ENCODE measurements at places on chromosomes 5 and 9.

DNA sequence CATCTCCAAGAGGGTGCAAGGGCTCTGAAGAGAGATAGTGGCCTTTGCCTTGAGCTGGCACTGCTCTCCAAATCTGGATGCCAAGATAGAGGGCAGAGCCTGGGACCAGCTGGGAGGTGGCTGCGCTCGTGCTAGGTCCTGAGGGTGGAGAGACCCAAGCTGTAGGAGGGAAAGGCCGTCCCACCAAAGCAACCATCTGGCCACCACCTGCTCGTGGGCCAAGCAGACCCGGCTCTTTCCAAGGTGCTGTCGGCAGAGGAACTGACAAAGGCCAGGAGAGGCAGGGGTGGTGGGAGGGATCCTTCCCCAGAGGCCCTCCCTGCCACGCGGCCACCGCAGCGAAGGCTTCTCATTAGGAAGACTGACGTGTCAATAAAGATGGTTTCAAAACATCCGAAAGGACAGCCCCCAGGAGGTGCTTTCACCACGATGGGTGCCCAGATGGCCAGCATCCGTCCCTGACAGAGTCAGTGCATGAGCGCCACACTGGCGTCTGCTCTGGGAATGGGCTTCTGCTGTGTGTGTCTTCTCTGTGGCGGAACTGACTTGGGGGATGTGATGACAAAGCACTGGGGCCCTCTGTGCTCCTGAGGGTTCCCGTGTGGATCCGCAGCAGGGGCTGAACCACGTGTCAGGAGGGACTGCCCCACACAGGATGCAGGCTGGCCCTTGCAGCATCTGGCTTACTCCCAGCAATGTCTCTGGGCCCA, 213.5 kb downstream of the FANCC start:
- DNase-seq = no peak

- DNase-seq = no peak
Measured at GRCh38 chr5:68255305-68256120, 40.0 kb downstream of the PIK3R1 start.

GRCh38 chr5:120684749-120685415, 220.8 kb downstream of the PRR16 start:
- DNase-seq = no peak

DNA sequence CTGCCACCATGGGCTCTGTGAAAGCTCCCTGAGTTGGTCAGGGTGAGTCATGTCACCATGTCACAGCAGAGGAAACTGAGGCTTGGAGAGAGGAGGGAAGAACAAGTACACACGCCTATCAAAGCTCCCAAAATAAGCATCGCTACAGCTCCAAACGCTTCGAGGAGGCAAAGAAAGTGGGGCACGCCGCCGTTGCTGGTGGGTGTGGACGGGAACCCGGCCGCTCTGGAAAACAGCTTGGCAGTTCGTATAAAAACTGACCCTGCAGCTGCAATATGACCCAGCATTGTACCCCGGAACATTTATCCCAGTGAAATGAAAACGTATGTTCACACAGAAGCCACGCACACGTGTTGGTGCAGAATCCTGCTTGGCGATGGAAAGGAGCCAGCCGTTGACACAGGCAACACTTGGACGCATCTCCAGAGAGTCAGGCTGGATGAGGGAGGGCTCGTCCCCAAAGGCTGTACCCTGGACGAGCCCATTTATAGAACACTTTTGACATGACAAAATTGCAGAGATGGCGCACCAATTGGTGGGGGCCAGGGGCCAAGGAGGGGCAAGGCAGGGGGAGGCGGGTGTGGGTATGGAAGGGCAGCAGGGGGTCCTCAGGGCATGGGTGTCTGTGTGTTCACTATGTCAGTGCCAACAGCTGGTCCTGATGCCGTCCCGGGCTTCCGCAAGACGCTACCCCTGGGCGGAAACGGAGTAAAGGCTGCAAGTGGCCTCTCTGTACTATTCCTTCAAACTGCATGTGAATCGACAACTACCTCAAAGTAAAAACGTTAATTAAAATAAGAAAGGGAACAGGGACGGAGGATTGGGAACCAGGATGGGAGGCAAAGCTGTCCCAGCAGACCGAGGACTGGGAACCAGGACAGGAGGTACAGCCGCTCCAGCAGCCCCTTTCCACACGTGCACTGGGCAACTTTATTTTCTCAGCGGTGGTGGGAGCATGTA, 173.0 kb downstream of the OLFM1 start:
- no peak for DNase-seq

- peak; percentile 39 for DNase-seq
Measured at GRCh38 chr9:36728651-36729520, 156.2 kb downstream of the MELK start.

Data from activated CD4-positive, alpha-beta T cell treated with anti-CD3 and anti-CD28 coated beads, Interleukin-2, amount 50 U/mL, for 24 hours (primary cell).